ENCODE measurements at places on chromosomes 13 and 19.

GRCh38 chr19:39411832-39412099 lies 703 bp upstream of the PLEKHG2 start:
- no peak for DNase-seq

- DNase-seq: no peak
Observed at GRCh38 chr13:21616880-21617279, 12.9 kb upstream of the MICU2 start.

- DNase-seq: no peak
Observed at GRCh38 chr19:13954185-13954584, 1.9 kb downstream of the DCAF15 start.

- no peak for DNase-seq
Observed at GRCh38 chr19:3881272-3882040, 971 bp downstream of the ATCAY start.

DNA sequence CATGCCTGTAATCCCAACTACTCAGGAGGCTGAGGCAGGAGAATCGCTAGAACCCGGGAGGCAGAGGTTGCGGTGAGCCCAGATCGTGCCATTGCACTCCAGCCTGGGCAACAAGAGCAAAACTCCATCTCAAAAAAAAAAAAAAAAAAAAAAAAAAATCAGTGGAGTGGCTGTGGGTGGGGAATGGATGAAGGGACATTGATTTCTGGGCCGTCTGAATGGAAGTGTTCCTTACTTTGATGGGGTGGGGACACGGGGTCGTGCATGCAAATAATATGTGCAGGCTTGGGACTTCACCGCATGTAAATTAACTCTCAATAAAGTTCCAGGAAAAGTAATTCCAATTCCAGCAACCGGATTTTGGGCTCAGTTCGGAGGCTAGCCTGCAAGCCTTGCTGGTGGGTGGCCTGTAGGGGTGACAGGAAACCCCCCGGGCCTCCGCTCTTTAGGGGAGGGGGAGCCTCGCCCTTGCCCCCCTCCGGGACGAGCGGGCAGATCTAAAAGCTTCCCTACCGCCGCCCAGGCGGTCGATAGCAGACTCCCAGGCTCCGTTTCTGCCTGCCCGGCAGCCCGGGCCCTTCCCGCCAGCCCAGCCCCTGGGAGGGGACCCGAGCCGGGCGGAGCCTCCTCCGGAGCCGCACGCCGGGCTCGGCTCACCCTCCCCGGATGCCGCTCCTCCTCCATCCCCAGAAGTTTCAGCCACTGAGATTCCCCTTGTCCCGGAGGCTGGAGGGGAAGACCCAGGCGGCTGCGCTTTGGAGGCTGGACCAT lies 48.0 kb upstream of the ADGRE5 start:
- no peak for DNase-seq

DNA sequence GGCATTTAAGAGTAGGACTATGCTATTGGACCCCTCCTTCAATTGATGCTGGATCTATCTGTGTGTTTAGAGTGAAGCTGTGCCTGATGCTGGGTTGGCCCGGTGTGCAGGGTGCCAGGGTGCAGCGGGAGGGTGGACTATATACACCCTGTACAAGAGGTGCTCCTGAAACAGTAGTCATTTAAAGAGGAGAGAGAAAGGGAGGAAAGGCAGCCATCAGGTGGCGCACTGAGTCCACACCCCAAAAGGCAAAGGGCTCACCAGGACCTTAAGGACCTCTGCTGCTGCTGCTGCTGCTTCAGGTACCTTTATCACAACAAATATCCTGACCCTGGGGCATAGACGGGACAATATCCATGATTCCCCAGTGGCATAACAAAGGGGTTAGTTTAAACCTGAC lies 39.4 kb downstream of the ZNF136 start:
- no peak for DNase-seq

- DNase-seq: no peak
Observed at GRCh38 chr19:3443840-3444694, 36.3 kb downstream of the SMIM24 start.

DNA sequence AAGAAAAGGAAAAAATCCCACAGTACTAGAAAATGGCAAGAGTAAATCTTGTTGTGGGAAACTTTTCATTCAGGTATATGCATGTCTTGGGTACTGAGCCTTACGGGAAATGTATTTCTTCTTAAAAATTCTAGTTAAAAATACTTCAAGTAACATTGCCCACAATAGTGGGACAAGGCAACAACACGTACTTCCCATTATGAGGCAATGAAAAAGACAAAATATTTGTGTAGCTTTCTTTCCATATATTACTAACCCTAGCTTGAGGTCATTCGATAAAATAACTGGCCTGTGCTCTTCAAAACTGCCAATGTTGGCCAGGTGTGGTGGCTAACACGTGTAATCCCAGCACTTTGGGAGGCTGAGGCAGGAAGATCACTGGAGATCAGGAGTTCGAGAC lies 99.2 kb downstream of the INSR start:
- no peak for DNase-seq

GRCh38 chr19:55005684-55006488 lies 32.2 kb downstream of the GP6 start:
- no peak for DNase-seq

GRCh38 chr19:48452289-48453190 lies 2.8 kb upstream of the KCNJ14 start:
- DNase-seq: no peak

- DNase-seq: no peak
Observed at GRCh38 chr19:49896863-49897621, at the start of gene IL4I1. Gene IL4I1 (minus strand): TSS chr19:49896887. CDS start chr19:49896160, 727 bp downstream.

DNA sequence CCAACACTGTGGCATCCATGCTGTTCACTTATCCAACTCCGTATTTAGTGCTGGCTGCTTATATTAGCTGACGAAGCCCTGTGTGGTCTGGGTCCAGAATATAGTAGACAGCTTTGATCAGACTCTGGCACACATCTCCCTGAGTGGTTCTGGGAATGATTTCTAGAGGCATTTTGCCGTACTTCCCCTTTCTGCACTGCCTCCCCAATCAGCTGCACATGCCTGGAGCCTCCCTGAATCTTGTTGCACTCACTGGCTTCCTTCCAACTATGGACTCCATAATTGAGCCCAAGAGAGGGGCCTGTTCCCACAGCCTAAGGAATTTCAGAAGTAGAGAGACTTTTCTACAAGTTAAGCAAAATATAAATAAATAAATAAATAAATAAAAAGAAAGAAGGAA lies 30.4 kb upstream of the PCDH8 start:
- DNase-seq: no peak

DNA sequence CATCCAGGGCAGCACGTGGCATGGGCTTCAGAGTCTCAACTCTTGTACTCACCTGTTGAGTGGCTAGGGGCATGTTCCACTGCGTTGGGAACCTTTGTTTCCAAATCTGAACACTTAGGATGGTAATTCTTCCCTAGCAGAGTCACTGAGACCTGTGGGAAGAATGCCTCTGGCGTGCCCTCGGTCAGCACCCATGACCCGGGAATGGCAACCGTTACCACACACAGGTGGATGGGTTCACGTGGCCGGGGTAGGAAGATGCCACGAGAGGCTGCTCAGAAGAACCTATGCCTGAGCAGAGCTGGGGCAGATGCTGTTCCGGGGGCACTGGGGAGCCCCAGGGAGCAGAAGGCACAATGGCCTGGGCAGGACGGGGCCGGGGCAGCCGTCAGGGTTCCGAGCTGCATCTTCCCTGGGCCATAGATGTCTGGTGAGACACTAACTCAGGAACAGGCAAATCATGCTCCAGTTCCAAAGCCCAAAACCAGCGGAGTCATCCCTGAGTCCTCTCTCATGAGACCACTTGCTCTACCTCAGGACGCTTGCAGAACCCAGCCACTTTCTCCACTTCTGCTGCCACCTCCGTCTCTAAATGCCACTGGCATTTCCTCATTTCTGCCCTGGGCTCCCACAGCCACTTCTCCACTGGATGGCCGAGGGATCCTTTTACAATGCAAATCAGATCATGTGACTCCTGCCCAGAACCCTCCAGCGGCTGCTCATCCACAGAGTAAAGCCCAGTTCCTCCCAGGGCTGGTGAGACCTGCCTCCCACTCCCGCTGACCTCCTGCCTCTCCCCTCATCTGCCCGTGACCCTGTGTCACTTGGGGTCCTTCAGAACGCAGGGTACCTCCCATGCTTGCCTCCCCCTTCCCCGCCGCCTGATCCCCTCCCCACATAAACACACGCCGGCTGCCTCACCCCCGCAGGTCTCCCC lies 36.7 kb downstream of the FAM124A start:
- no peak for DNase-seq

DNA sequence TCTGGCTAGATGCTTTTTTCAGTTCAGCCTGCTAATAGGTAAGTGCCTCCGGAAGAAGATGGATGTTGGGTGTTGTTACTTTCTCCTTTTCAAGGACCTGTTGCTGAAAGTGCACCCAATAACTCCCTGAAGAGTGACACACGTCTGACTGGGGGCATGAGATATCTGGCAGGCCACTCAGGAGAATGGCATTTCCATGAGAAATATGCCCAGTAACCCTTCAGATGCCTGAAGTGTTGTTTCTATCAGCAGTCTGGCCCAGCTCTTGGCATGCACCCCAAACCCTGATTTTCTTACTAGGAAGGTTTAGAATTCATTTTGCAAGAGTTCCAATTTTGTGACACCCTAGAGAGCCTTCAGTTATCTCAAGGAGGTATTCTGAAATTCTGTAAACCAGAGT lies 71.5 kb downstream of the ARHGAP35 start:
- no peak for DNase-seq

DNA sequence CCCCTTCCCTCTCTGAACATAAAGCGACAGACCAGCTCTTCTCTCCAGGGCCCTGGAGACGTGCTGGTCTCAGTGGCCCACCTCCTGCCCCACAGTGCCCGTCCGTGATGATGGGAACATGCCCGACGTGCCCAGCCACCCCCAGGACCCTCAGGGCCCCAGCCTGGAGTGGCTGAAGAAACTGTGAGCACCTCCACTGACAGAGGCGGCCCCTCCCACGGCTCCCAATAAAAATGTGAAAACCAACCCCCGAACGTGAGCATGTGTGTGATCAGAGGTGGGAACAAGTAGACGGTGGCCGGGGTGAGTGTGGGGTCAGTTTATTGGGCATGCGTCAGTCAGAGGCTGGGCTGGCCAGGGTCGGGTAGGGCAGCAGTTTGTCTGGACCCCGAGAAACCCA lies 4.1 kb downstream of the NDUFA3 start:
- no peak for DNase-seq
